GM23248 (cell line): ENCODE measurements at places on chromosomes 16 and 17. TPM values are rescaled to one million over a fixed set of nuclear protein-coding genes. Genes with fewer than 3 reads are reported as not detected.

GRCh38 chr16:85149776-85150175, 37.5 kb upstream of the CIBAR2 start:
- H3K4me3 ChIP-seq = no peak overlapping the region
- no peaks in the 10 kb centered on the region for H3K36me3 ChIP-seq
- no peak for DNase-seq

- peaks cover 8% of the 10 kb centered on the region; the same call in 1 of the 2 replicates for H3K4me1 ChIP-seq
- H3K27ac ChIP-seq = no peak overlapping the region
- H3K36me3 ChIP-seq = no peaks in the 10 kb centered on the region
- H3K4me3 ChIP-seq = no peak overlapping the region
These were observed 383.2 kb upstream of the CCL2 start for GRCh38 chr17:33871720-33872540.

NOMO2 gene
- 135 and 144 TPM in 2 replicates for total RNA-seq

CPNE2 gene
- 7.3 and 13.9 TPM in 2 replicates for total RNA-seq

GRAP gene
- not detected in 2 replicates for total RNA-seq
